ENCODE measurements at places on chromosomes 1 and 21.

- DNase-seq: peak; percentile 56
Observed at GRCh38 chr1:110196917-110197765, 13.0 kb upstream of the KCNC4 start.

GRCh38 chr1:12014141-12014991 is 4.9 kb upstream of the MIIP start:
- DNase-seq: no peak

DNA sequence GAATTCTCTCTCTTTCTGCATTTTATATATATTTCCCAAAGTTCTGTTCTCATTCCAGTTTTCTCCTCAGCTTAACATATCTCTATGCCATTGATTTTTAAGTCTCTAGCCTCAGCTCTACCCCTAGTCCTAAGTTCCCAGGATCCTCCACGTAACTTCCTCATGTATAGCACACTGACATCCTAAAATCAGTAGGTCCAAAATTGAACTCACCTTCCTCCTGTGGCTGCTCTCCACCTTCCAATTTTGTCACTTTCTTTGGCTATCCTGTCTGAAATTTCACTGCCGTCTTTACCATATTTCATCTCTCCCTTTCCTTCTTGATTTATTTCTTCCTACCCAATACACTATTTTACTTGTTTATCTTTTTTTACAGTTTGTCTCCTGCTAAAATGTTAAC is 1.5 kb downstream of the SLAMF6 start:
- no peak for DNase-seq

DNA sequence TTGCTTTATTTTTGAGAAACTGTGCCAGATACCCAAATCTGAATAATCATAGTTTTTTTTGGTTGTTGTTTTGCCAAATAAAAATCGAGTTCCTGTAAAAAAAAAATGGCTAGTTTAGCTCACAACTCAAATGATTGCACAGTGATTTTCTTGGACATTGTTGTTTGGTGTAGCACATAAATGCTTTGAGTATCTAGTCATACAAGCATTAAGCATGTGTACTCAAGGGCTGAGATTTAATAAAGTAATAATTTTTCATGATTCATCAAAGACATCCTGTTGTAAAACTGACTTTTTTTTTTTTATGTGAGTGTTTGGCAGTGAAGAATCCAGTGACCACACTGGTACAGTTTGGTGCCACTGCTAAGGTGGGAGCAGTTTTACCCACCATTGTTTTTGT is 18.8 kb downstream of the ITSN1 start:
- no peak for DNase-seq

DNA sequence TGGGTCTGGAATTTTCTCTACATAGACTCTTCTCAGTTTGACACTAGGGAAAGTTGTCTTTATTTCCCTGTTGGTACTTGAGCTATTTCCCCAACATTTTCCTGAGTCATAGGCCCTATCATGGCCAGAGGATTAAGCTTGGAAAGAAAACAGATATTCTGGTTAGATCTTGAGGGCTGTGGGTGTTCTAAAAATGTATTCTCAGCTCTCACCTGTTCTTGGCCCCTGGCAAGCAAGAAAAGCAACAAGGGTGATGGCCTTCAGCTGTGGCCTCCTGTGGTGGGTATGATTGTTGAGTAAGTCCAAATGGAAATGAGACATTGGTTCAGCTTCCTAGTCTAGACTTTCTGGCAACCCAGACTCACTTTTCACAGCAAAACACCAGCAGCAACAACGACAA is 17.4 kb upstream of the LCE3A start:
- no peak for DNase-seq

DNA sequence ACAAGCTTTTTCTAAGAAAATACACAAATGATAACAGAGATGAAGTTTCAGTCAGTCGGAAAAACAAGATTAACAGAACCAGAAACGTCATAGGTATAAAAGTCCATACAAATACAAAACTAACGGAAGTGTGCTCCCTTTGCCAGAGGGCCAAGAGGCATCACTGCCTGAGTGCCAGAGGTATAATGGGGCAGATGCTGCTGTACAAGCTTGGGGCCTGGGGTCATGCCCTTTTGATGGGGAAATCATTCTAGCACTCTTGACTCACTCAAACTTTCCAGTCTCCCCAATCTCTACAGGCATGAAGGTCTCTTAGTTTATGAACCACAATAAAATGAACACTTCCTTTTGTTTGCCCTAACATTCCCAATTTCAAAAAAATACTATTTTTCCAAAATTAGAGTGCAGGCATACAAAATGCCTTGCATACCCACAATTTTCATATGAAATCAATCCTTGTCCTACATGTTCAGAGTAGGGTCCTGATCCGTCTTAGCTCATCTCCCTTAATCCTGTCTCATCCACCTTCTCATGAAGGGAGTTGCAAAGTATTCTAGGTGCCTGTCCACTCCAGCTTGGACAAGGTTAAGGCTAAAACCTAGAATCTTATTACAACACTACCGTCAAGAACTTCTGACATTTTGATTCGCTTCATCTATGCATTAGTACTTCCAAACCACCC is 1.5 kb downstream of the RPL22 start:
- no peak for DNase-seq

- DNase-seq: no peak
Observed at GRCh38 chr1:152656459-152656858, 6.7 kb upstream of the LCE2D start.

- DNase-seq: no peak
Observed at GRCh38 chr1:31497601-31498000, 78.7 kb upstream of the TINAGL1 start.

DNA sequence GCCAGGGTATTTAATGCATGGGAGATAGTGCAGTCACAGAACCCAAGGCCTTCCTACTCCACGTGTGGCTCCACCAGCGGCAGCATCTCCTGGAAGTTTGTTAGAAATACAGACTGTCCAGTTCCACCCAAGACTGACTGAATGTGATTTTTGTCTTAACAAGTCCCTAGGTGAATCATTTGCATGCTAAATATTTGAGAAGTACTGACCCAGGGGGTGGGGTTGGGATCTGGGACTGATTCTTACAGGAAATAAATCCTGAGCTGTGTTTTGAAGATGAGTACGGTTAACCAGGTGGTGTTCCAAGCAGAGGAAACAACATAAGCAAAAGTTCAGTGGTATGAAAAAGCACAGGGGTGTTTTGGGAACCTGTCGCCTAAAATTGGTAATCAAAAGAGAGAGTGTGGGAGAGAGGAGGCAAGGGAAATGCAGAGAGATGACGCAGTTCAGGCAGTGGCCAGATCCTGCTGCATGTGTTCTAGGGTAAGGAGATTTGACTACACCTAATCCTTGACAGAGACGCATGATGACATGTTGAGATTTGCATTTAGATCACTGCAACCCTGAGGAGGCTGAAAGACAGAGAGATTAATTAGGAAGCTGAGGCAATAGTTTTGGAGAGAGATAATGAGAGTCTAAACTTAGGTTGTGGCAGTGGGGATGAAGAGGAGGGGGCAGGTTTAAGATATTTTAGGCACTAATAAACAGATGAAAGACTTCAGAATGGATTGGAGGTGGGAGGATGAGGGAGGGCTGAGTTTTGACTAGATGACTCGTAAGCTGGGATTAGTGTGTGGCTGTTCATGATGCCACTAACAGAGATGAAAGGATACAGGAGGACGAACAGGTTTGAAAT is 3.7 kb upstream of the ZNF326 start:
- no peak for DNase-seq

- no peak for DNase-seq
Observed at GRCh38 chr1:20472121-20472520, 13.9 kb downstream of the CAMK2N1 start.

DNA sequence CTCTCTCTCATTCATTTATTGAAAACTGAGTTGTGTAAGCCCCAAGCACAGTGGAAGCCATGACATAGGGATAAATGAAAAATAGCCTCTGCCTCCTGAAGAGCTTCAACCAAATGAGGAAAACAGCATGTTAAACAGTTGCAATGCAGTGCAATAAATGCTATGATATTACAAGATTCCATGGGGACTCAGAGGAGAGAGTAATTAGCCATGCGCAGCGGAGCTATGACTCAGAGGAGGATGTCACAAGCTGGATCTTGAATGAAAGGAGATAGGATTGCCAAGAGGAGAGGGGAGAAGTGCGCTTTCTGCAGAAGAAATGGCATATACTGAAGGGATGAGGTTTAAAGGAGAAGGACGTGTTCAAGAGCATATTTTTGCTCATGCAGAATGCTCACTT is 231.3 kb upstream of the PLXNA2 start:
- no peak for DNase-seq

- no peak for DNase-seq
Observed at GRCh38 chr21:15009837-15010363, 54.9 kb downstream of the NRIP1 start.

DNA sequence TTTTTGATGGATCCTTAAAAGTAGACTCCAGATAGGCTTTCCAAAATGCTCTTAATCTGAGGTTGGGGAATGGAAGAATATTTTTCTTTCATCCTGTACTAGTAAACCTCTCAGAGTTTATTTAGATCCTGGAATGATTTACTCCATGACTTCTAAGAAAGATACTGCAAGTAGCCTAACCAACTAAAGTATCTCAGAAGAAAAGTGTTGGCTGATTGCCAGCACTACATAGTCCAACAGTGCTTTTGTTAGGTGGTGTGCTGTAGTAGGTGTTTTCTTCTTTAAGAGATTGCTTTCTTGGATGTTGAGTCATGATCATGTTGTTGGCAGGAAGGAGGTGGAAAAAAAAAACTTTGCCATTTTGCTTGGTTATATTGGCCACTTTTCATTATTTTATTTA is 119.8 kb downstream of the OSBPL9 start:
- DNase-seq: no peak

DNA sequence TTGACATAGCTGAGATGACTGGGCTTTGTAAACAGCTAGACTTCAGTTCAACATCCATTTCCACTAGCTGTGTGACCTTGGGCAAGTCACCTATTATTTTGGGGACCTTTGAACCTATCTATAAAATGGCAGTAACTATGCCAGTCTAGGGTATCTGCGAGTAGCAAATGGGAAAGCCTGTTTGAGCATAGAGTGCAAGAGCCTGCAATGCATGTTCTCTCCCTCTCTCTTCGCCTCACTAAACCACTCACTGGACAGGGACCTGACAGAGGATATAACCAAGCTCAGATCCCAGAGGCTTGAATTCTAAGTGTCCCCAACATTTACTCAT is 39.7 kb downstream of the DPT start:
- DNase-seq: no peak

DNA sequence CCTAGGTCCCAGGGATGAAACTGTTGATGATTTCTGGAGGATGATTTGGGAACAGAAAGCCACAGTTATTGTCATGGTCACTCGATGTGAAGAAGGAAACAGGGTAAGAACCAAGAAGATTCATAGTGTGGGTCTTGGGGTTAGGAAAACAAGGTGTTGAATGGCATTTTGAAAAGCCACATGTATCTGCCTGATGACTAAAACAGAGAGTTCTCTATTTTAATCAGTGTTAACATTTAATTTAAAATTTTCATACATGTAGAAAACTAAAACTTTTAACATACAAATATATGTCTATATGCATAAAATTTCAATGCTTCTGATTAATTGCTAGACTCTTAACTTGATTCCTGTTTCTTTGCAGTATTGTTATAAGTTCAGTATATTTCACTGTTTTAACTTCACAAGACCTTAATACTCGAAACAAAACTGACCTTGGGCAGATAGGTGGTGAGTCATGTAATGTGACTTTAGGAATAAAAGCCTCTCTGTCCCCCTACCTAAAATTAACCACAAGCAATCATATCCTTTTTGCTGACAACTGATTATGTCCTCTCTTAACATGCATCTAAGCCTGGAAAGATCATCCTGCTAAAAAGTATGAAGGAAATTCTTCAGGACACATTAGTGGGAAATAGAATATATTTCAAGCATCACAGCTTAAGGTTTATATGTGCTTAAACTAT is 95.6 kb downstream of the PTPRC start:
- no peak for DNase-seq

GRCh38 chr1:209880031-209880430 is 52.3 kb downstream of the UTP25 start:
- DNase-seq: no peak

GRCh38 chr1:22750685-22751051 is 40.0 kb downstream of the EPHB2 start:
- no peak for DNase-seq

DNA sequence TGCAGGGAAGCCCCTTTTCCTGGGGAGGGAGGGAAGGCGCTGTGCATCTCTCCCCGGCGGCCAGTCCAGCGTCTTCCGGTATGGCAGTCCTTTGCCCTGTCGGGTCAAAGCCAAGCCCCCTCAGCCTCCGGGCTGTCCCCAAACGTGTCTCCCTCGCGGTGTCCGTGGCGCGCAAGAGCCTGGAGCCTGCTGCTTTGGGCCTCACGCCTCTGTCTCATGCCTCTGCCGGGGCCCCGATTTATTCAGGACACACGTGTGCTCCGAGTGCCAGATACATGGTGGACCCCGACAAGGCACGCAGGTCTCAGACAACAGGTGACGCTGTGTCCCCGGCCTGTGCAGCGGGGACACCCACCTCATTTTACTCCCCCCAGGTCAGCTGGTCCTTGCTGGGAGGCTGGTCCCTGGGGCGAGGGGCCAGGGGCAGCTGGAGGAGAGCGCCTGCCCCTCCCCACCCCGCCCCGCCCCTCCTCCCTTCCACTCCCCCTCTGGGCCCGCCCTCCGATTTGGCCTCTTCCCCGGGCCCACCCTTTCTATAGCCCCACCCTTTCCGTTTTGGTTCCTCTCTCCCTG is 176.7 kb downstream of the CAMTA1 start:
- DNase-seq: no peak

- peak; percentile 23 for DNase-seq
Observed at GRCh38 chr1:67307251-67308060, at the start of gene IL12RB2. IL12RB2 (plus strand) TSS chr1:67307873; CDS start chr1:67320369, 12,496 bp downstream.

GRCh38 chr1:182586380-182586779 is 2.7 kb downstream of the RNASEL start:
- no peak for DNase-seq

DNA sequence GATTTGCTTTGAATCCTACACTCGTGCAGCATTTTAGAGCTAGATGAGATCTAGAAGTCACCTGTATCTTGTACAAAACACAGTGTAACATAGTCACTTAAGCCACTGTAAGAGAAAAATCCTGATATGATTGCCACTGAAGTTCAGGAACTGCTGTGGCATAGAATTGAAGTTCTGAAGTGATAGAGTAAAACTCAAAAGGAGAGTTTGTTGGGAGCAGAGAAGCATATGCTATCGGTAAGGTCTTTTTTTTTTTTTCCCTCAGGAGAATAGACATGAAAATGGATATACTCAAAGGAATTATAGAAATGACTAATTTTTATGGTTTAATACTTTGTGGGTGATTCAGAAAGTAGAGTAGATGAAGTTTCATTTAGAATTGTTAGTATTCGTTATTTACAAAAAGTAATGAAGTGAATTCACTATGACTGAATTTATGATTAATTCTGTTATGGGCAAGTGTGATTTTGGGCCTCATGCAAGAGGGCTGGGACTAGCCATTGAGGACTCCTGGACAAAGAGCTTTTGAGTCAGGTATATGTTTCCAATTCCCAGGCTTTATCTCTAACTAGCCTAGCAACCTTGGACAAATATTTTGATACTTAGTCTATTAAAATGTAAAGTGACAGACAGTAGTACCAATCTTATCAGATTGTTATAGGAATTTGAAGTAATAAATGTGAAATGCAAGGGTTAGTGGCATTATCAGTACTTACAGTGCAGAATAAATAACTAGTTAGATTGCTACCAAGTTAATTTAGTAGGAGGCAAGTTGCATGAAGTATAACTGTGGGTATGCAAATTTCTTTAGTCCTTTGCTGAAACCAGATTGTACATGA is 3.1 kb downstream of the KCTD3 start:
- no peak for DNase-seq

All from central memory CD4-positive, alpha-beta T cell (primary cell).